ENCODE measurements at places on chromosomes 4 and X.

- DNase-seq, result no peak
Observed at GRCh38 chrX:136779346-136779781, 1.4 kb downstream of the ARHGEF6 start.

- no peak for DNase-seq
Observed at GRCh38 chr4:38656111-38656510, 7.9 kb upstream of the KLF3 start.

GRCh38 chr4:54783402-54784110 is 125.8 kb downstream of the KIT start:
- no peak for DNase-seq

DNA sequence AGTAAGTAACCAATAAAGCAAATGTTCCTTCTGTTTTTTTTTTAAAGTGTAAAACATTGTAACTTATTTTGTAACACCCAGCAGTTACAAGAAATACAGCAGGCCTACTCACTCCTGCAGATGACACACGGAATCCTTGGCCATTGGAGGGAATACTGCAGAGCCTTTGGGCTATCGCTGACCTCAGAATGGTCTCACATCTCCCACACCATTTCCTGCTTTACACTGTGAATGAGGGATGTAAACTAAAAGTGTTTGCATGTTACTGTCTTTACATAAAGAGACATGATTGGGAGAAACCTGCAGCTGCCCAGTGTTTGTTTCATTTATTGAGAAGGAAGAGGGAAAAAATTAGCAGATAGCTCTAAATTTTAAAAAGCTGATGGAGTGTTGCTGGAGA is 64.1 kb downstream of the USP46 start:
- DNase-seq, result no peak

DNA sequence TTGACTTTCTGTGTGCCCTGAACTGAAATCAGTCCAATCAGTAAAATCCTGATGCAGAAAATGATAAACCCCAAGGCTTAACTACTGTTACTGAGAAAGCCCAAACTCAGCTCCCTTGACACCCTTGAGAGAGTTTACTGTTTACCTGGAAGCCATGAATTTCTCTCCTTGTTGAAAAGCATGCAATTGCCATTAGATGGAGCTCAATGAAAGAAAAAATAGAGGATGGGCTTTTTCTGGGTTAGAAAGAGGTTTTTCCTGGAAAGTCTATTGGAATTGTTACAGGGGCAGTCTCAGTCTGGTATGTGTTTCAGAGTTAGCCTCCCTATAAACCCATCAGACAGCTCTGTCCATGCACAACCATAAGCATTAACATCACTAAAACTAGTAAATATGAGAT is 66.4 kb upstream of the C4orf54 start:
- DNase-seq, result no peak

GRCh38 chr4:85966373-85966772 is 393.5 kb downstream of the MAPK10 start:
- no peak for DNase-seq

DNA sequence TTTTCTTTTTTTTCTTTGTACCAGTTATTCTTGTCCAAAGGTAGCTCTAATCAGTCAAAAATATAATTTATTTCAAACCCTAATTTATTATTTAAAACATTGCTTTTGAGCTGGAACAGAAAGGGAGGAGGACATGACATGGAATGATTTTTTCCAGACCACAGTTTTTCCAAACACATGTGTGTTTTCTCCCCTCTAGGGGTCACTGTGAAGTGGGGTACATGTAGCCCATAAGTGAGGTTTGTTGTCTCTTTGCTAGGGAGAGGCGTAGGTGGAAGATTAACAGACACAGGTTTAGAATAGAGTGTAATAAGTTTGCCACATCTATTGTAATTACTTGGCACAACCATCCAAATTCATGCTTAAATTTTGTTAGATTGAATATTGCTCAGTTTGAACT is 83.0 kb downstream of the TNIP2 start:
- no peak for DNase-seq

GRCh38 chr4:142683997-142684396 is 162.1 kb downstream of the INPP4B start:
- DNase-seq, result no peak

GRCh38 chr4:3760841-3761240 is 5.3 kb upstream of the ADRA2C start:
- no peak for DNase-seq

- peak; percentile 44 for DNase-seq
Observed at GRCh38 chr4:156378033-156378665, 424.5 kb upstream of the CTSO start.

DNA sequence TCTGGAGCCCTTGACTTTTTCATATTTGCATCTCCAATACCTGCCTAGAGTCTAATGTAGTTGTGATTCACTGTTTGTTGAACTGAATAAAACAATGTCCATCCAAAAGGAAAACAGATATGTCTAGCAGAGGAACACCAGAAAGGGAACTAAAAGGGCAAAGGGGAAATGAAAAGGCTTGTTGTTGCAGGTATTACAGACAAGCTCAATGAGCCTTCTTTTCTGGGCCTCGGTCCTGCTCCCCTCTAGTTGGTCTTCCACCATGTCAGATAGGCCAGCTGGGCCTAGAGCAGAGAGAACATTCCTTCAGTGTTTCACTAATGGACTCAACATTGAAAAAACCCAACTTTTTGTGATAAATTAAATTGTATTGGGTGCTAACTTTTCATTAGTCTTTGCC is 55.4 kb downstream of the ZFX start:
- no peak for DNase-seq

DNA sequence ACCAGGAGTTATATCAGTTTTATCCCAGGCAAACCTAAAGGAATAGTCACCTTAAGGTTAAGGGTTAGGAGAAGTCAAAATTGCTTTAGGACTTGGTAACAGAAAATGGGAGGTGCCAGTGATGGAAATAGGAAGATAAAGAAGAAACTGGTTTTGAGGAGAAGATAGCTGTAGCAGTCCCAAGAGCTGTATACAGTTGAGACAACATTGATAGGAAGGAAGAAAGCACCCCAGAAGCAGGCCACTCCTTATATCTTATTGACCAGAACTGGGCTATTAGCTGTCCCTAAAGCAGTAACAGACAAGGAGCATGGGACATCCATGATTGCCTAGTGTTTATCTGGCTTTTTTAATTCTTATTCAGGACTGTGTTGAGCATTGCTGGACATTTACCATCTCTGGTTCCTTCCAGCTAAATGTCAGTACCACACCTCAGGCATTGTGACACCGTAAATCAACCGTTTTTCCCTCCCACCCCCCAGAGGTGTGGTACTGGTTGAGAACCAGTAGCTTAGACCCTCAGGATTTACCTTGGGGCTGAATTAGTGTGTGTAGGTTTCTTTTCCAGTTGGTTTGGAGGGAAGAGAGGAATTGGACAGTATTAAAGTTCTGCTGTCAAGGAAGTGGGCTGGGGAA is 2.0 kb upstream of the PGRMC2 start:
- DNase-seq, result no peak

- no peak for DNase-seq
Observed at GRCh38 chr4:173698557-173699262, 168.7 kb upstream of the HAND2 start.

DNA sequence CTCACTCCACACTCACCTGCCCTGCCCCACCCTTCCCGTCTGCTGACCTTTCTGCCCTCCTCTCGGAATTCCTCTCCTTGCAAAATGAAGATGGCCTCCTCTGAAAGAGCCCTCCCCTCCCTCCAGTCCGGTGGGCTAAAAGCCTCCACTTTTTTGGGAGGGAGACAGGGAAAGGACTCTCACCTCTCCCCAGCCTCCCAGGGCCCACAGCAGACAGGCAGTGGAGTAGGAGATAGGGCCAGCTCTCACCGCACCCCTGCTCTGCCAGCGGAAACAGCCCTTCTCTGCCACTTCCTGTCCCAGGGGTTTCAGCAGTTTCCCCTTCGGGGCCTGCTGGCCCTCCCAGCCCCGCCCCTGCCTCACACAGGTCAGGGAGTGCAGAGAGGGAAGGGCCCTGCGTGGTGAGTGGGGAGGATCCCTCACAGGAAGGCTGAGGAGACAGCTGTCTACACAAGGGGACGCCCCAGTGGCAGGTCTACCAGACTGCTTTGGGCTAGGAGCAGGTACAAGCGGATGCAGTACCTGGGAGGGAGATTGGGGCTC is 18.2 kb downstream of the ELF4 start:
- DNase-seq, result peak; percentile 88
